ENCODE measurements at places on chromosomes 13 and 19. TPM values are rescaled to one million over a fixed set of nuclear protein-coding genes. Genes with fewer than 3 reads are reported as not detected.

GRCh38 chr13:71831716-71832115, 35.3 kb downstream of the DACH1 start:
- no peak for DNase-seq

DNA sequence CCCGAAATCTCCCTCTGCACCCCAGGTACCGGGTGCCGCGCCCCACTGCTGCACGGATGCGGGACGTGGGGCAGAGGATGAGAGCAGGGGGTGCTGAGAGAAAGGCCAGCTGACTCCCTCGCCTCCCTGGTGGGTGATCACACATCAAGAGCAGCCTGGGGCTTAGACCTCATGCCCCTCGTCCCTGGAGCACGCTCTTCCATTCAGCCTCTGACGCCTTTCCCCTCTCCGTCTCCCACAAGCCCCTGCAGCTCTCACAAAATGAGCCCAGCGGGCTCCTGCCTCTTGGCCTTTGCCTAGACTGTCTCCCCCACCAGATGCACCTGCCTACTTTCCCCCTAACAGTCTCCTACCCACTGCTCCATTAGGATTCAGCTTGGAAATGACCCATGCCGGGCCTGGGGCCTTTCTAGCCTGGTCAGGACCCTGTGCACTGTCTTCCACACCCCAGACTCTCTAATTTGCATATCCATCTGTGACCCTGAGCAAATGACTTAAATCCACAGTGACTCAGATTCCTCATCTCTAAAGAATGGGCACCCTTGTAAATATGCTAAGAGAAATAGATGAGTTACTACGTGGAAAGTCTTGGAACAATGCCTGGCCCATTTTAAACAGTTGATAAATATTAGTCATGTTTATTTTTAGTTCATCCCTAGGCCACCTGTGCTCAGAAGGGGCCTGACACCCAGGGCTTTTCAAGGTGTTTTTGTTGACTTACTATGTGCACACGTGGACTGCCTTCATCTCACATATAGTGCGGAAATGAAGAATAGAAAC, 582 bp upstream of the PTPRH start:
- peak; percentile 79 for DNase-seq

- DNase-seq, result no peak
Measured at GRCh38 chr19:13838435-13839129, 38.4 kb upstream of the NANOS3 start.

DNA sequence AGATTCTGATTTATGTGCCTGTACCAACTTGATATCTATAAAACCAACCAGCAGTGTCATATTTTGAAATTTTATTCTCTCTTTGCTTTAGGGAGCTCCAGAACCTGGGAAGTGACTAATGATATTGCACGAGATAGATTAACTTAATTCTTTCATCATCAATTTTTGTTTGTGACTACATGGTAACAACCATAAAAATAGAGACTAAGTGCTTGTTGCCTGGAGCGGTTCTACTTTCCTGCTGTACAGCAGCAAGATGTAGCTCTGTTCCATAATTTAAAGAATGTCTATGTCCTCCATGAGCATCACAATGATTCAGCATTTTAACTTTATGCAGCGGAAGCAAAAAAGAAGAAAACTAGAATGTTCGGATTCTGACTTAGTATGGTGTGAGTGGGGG, 275.6 kb downstream of the KLF5 start:
- DNase-seq, result no peak

DNA sequence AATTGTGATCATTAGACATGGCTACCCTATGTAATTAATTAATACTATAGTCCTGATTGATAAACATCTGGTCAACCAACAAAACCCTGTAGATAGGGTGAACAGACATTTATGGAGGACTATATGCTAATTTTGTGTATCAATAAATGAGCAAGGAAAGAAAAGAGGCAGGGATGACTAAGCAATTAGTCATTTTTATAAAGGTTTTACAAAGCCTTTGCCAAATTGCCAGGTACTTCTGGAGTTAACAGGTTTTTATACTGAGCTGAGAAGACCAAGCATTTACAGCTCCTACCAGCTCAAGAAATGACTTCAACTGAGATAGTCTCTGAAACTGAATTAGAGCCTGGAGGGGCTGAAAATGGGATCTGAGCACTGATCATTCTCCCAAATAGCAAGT, 186.8 kb upstream of the PRR20A start:
- no peak for DNase-seq

Gene NAXD
- 10.1 TPM for total RNA-seq

Gene C13orf42
- total RNA-seq, result not detected

Gene EMC10
- 144 TPM for total RNA-seq

Gene ZNF829
- 0.91 TPM for total RNA-seq

Gene VSTM2B
- total RNA-seq, result 8.7 TPM

Gene NALCN
- total RNA-seq, result 0.27 TPM

Gene EDNRB
- total RNA-seq, result not detected

Gene FFAR2
- total RNA-seq, result not detected

All from H4 (cell line).